Heart right ventricle (tissue), 16 donors: ENCODE measurements at places on chromosomes 3 and 15. TPM values are rescaled to one million over a fixed set of nuclear protein-coding genes. Genes with fewer than 3 reads are reported as not detected.

- DNase-seq, result no peak
Measured at GRCh38 chr3:169563775-169564059, 99.8 kb downstream of the MECOM start.

DNA sequence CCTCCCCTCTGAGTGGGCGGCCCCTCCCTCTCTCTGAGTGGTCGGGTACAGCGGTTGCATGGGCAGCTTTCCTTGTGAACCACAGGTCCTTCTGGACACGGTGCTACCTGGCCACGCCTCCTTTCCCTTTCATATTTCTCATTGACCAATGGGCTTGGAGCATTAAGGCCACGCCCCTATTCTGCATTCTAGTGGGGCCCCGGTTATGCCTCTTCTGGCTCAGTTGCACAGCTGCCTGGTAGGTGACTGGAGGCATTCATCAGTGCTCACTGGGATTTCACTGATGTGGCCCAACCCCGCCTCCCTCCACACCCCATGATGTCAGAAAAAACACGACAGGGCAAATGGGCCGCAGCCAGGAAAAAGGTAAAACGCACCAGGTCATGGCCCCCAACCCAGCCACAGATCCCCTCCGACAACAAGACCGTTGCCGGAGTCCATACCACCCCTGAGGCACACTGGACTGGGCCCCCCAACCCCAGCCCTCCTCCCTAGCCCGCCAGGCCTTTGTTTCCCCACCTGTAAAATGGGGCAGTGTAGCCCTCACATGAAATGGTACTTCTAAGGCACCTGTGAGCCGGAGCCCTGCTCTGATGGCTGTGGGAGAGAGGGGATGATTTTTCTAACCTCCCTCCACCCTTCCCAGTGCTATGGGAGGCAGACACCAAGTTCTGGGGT lies 26.3 kb downstream of the NGRN start:
- DNase-seq, result no peak

- DNase-seq, result no peak
Measured at GRCh38 chr3:187208159-187208558, 10.9 kb downstream of the RTP1 start.

DNA sequence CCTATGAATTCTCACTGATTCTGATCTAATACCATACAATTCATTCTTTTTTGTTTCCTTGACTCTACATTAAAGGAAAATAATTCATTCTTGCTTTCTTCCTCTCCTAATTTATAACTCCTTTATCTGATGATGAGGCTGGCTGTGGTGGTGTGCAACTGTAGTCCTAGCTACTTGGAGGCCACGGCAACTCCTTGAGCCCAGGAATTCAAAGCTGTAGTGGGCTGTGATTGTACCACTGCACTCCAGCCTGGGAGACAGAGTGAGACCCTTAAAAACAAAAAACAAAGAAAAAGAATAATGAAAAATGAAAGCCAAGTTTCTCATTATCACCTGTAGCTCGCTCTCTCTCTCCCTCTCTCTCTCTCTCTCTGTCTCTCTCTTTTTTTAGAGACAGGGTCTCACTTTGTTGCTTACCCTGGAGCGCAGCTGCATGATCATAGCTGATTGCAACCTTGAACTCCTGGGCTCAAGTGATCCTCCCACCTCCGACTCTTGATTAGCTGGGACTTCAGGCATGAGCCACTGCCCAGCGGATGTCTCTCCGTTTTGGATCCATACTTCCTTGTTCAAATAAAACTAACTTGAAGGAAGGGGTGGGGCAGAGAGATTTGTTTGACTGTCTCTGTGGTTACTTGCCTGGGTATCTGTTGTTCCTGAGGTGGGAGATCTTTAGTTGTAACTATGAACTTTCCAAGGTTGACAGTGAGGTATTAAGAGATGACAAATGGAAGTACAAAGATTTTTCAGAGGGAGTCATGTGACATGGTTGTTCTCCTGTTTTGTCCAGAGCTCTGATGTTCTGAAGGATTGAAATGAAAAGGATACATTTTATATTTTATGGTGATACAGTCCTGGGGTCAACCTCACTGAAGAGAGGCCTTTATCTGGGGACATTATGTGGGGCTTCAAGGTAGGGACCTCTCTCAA lies 46.9 kb downstream of the STARD9 start:
- DNase-seq, result no peak

- no peak for DNase-seq
Measured at GRCh38 chr3:197312431-197312830, 14.0 kb upstream of the DLG1 start.

- DNase-seq, result no peak
Measured at GRCh38 chr15:59335207-59335786, 37.4 kb downstream of the MYO1E start.

DNA sequence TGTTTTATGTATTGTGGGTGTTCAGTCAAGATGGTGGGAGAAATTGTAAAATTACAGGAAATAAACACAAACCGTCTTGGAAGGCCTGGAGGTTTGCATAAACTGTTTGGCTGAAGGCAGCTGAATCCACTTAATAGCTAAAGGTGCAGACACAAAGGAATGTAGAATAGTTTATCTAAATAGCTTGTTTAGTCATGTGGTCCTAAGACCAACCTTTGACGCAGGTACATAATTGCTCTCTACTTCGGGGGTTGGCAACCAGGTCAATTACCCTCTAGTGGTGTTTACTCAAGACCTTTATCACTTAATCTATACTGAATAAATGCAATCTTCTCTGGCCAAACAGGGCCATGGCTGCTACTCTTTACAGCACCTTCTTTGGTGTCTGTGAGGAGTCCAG lies 502.8 kb downstream of the IGSF11 start:
- DNase-seq, result no peak

DNA sequence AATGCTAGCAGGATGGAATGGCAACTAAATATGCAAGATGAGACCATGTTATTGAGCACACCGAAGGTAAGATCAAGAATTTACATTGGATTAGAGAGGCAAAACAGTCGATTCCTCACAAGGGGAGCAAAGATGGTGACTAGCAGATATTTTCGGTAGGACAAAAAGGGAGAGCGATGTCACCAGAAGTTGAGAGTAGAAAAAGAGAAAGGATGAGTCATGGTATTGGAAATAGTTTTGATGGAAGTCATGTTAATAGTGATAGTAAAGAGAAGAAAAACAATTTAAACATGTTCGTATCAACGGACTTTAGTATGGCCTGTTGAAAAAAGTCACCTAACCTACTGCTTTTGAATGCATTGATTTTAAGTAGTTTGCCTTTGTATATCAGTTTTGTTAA lies 55.0 kb downstream of the UBE2E2 start:
- DNase-seq, result no peak

- DNase-seq, result peak; percentile 26
Measured at GRCh38 chr3:49465270-49466034, 4.6 kb upstream of the DAG1 start.

DNA sequence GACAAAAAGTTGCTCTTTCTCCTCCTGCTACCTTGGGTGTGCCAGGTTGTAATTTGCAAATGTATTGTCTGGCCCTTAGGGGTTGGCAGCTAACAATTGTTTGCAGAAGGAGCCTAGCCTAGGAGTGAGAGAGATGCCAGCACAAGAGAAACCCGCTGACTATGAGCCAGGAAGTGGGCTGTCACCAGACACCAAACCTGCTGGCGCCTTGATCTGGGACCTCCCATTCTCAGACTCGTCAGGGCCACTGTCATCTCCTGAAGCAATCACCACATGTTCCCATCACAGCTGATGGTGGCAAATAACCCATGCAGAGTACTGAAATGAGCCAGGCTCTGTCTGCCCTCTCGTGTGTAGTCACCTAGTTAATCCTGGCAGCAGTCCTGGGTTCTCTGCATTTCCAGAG lies 406.4 kb upstream of the NPAP1 start:
- DNase-seq, result no peak

DNA sequence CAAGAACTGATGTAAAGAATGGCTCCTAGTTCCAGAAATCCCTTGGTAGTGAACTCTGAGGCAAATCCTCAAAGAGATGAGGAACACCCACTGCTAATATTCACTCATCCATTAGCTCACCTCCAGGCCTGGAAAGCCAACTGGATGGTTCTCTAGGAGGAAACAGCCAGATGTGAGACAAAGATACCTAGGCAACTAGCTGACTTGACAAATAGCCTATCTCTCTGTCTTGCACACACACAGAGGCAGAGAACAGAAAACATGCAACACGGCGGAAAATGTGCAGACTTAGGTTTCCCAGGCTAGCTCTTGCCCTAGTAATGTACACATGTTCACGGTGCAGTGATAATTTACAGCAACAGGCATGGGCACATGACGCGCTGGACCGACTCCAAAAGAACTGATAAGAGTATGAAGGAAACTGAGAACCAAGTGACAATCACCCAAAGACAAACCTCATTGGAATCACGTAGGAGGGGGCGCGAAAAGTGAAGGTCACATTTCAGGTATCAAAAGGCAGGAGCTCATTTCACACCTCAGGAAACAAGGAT lies 318.1 kb downstream of the FOXP1 start:
- DNase-seq, result no peak

DNA sequence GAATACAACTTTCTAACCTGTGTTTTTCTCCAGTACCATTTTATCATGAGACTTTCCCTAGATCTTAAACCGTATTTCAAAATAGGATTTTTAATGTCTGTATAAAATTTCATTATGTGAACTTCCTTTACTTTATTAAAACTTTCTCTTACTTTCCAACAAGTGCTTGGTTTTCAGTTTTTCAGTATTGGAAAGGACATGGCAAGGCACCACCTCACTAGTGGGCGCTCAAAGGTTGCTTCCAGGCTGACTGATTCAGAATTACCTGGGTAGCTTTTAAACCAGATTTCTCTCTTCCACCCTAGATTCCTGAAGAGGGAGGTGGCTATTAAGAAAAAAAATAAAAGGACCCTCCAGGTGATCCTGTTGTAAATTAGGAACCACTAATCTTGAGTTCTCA lies 236.6 kb downstream of the SOX2 start:
- no peak for DNase-seq

DNA sequence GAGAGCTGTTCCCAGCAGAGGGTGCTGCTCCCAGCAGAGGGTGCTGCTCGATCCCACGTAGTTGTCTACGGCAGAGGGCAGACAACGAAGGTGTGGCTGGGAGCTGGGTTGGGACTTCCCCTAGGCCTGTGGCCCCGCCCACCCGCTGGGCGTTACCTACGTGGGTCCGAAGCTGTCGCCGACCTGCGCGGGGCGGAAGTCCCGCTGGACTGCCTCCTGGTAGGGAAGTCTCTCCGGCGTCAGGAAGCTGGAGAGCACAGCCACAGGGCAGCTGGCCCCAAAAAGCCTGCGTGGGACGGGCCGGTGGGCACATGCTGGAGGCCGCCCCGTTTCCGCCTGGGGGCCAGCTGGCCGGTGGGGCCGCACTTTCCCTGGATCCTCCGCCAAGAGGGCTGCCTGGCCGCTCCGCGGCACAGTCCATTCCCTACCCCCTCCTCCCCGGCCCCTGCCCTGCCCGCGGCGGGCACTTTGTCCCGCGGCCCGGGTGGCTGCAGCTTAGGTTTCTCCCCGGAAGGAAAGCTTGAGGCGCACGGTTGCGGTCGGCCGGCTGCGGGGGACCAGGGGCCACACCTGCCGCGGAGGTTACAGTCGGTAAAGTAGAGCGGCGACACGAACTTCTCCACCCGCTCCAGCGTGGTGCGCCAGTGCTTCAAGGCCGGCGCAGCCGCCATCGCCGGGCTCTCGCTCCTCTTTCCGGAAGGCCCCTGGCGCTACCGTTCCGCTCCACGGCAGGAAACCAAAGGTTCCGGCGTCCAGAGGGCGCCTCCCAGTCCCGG lies at the start of gene MAN2C1:
TSS of gene MAN2C1 (minus strand) at position 695 of the 776 bp plus-strand sequence. CDS start at position 671, 24 bp downstream.
- DNase-seq, result peak; percentile 94

GRCh38 chr3:184042617-184043016 lies 10.2 kb upstream of the HTR3C start:
- DNase-seq, result no peak

GRCh38 chr3:154023148-154023547 lies 98.0 kb upstream of the ARHGEF26 start:
- DNase-seq, result no peak

DNA sequence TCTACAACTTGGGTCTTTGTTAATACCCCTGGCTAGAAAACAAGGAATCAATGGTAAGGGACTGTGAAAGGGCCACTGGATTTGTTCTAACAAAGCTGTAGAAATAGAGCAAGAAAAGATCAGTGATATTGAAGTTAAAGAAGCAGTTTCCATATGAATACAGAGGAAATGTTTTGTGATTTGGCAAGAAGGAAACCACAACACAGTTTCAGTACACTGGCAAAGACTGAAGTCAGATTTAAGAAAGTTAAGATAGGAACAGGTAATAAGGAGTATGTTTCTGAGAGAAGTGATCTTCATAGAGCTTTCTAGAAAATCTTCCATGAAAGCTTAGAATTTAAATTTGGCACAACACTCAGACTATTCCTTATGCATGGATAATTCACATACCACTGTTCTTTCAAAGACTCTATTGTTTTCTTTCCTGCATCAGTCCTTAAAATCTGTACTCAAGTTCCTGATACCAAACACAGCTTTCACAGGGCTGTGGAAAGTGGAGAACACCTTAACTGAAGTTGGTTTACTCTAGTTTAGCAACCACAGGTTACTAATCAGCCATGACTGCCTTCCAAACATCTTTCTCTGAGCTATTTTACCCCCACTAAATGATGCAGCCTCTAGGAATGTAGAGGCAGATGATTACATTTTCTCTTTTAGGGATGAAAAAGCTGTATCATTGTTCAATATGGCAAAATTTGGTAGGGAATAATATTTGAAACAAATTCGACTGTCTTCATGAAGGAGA lies 32.4 kb upstream of the ALCAM start:
- no peak for DNase-seq

DNA sequence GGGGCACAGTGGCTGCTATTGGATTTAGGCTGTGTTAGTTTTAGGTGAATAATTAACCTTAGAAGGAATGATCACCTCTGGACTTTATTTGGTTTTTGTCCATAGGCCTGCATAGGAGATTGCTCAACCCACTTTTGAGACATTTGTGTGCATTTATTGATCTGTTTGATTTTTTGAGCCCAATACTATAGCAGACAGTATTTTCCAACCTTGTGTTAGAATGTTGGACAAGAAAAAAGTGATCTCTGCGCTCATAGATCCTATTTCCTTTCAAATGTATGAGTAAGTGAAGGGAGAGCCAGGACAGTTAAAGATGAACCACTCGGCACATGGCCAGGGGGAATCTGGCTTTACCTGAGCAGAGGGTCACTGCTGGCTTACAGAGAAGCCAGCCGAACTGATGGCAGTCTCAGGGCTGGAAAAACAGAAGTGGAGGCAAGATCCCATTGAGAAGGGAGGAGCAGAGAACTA lies 8.8 kb upstream of the TOPBP1 start:
- no peak for DNase-seq

KIF15 gene
- 0.32 TPM for polyA plus RNA-seq
